ENCODE measurements at places on chromosomes 5 and 9.

GRCh38 chr5:144284931-144285502, 114.3 kb downstream of the KCTD16 start:
- no peak for DNase-seq

DNA sequence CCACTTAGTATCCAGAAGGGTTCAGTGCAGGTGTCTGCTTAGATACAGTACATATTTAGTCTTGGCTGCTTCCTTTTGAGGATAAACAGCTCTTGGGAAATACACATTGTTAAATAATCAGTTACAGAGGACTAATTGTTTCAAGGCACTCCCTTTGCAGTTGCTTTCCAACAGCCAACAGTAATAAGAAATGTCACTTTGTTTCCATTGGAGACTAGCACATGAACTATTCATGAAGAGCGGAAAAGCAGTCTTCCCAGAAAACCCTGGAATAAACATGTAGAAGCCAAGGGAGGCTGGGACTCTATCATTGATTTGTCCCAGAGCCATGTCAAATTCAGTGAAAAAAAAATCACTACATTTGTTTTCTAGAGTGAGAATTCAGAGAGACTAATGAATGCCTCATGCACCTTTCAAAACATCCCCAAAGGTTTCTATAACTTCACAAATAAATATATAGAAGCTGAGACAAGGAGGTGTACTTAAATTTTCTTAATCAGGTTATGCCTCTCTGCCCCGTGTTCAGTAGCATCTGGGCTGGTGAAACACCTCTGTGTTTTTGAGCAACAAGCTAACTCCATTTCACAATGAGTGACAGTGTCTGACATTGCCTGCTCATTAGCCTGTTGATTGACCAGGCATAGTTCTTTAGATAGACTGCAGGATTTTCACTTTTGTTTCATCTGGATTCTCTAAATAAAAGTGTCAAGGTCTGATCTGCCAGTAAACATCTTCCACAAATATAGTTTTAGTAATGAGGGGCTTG, 271.5 kb downstream of the ARRDC3 start:
- no peak for DNase-seq

DNA sequence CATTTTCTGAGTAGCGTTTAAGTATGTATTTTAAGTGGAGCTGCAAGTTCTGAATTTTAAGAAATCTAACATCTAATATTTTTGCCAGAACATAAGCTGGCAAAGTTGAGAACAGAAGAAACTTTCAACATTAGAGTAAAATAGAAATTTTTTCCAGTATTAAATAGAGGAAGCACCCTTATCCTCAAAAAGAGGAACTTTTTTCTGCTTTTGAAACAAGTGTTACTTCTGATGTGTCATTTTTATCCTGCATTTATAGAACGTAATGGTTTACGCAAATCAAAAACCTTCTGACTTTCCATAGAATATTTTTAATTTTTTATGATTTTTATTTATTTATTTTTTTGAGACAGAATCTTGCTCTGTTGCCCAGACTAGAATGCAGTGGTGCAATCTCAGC, 21.8 kb downstream of the ZBED3 start:
- no peak for DNase-seq

DNA sequence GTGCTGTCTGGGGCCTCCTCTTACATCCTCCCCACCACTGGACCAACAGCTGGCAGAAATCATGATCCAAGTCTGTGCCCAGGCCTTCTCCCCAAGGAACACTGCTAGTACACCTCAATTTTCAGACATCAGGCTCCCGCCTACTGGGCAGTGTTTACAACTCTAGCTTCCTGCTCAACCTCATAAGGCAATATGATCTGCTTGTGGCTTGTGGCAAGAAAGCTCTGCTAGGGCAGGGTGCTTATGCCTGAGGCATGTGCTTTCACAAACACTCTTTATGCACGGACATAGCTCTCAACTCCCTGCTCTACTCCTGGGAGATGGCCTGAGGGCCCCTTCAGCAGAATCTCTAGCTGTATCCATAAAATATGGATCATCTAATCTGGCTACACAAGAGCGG, 32.5 kb downstream of the SH3TC2 start:
- no peak for DNase-seq

GRCh38 chr5:136035837-136036236, 7.0 kb downstream of the TGFBI start:
- no peak for DNase-seq

DNA sequence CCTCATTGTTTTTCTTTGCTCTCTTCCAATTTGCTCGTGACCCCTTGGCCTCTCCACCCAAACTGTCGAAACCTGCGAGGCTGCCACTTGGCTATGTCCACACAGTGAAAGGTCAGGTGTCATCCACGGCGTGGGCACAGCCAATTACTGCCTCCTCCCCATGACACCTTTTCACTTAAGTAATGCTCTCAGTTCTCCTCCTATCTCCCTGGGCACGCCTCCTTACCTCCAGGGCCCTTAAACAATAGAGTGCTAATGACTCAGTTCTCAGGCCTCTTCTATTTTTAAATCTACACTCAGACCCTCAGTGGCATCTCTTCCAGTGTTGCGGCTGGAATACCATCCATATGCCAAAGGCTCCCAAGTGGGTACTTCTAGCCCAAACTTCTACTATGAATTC, 256.8 kb downstream of the ROR2 start:
- no peak for DNase-seq

GRCh38 chr9:19550009-19550408, 141.2 kb downstream of the ACER2 start:
- no peak for DNase-seq

DNA sequence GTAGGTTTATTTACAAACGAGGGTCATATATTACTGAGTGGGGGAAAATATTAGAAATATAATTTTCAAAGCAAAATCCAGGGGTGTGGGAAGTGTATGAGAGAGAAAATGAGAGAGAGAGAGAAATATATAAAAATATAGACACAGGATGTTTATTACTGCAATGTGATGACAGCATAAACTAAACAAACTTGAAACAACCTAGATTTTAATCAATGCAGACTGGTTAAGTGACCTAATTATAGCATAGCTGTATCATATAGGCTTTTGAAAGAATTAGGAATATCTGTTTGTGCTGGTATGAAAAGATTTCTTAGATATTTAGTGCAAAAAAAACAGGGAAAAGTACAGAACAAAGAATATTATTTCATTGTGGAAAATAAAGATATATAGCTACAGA, 280.5 kb downstream of the ACTL7B start:
- no peak for DNase-seq

DNA sequence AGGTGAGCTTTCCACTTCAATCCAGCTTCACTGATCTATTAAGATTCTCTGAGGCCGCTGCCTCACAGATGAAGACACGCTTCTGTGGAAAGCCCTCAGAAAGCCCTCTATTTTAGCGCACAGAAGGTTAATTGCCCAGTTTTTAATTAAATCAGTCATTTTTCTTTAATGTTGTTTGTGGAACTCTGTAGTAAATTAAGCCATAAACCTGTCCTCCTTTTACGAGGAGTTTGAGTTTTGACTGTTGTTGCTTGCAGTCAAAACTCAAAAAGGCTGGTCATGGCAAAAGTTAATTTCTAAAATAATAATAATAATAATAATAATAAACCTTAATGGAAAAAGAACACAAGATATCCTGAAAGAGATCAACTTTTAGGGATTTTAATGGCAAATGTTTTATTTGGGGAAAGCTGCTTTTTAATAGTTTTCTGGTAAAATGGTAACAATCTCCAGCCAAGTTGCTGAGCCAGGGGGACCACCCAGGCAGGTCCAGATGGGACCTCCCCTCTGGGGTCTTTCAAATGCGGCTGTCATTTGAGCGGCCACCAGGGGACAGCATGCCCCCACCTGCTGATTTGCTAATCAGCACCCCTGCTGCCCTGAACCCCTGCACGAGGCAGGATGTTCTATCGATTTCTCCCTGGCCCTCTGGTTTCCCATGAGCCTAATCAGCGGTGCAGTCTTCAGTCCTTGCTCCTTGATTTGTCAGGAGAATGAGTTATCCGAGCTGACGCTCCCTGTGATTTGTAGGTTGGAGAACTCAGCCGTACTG, 247.2 kb downstream of the FSTL4 start:
- no peak for DNase-seq

GRCh38 chr5:112656451-112656850, 81.2 kb upstream of the APC start:
- no peak for DNase-seq

DNA sequence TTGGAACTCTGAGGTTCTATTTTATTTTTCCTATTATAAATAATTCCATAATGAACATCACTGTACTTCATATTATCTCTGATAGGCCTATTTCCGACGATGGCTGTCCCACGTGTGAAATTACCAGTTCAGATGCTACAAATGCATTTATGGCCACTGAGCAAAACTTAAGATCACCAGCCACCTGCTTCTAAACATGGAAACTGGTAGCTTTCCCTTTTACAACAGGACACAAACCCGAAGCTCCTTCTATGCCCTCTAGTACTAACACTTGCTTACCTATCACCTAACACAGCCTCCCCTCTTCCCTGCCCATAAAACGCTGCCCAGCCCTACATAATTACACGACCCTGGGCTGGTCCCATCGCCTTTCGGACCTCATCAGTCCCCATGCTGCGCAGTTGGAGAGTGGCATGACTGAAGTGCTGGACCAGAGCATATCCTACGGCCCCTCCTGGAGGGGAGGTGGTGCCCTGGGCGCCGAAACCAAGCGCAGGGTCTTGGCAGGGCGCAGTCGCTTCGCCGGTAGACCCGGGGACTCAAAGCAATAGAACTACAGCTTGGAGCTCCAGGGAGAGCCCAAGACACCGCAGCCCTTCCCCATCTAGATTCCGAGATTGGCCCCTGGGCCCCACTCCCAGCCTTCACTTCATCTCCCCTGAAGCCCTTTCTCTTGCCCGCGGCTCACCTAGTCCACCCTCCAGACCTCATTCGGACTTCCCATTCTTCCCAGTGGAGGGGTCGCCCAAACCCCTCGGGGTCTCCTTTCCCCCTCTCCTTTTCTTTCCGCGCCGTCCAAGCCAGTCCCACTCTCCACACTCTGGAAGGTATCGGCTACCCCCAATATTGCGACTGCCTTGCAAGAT, 1.0 kb upstream of the SAP30L start:
- no peak for DNase-seq

- no peak for DNase-seq
These were observed 513.4 kb upstream of the MEF2C start for GRCh38 chr5:89396278-89396954.

DNA sequence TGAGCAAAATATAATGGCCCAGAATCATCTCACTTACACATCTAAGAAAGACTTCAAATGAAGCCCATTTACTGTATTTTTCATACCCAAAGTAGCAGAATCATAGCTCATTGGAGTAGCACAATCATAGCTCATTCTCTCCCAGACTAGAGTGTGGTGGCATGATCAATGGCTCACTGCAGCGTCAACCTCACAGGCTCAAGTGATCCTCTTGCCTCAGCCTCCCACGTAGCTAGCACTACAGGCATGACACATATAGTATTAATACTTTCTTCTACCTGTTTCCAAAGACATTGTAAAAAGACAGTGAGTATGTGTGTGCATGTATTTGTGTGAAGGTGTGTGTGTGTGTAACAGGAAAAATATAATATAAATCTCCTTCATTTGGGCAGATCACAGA, 1247.9 kb upstream of the ACO1 start:
- no peak for DNase-seq

- no peak for DNase-seq
These were observed 157.0 kb upstream of the LHFPL2 start for GRCh38 chr5:78805474-78806124.

DNA sequence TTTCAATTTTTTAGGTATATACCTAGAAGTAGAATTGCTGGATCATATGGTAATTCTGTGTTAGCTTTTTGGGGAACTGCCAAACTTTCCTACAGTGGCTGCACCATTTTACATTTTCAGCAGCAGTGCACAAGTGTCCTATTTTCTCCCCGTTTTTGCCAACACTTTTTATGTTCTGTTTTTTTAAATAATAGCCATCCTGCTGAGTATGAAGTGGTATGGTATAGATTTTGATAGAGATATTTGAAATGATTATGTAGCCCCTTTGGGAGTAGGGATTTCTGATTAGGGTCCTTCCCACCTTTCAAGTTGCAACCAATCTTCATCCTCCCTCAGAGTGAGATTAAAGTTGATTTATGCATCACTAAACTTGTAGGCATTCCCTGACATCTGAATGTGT, 76.5 kb downstream of the ARHGEF28 start:
- DNase-seq, result no peak

GRCh38 chr5:171093598-171093997, 215.4 kb upstream of the TLX3 start:
- DNase-seq, result no peak

- no peak for DNase-seq
These were observed 124.2 kb downstream of the TMEM161B start for GRCh38 chr5:88144219-88145001.

Measured in stimulated activated CD8-positive, alpha-beta memory T cell treated with anti-CD3 and anti-CD28 coated beads, Interleukin-15, amount 100 ng/mL, for 24 hours (primary cell).